ENCODE measurements at places on chromosomes 1 and 21. TPM values are rescaled to one million over a fixed set of nuclear protein-coding genes. Genes with fewer than 3 reads are reported as not detected.

The C1orf74 gene
- 0.35 TPM for polyA plus RNA-seq

The RGS18 gene
- polyA plus RNA-seq = 1.6 TPM

The MIGA1 gene
- 6.9 TPM for polyA plus RNA-seq

The MAN1C1 gene
- 5.6 TPM for polyA plus RNA-seq

The LELP1 gene
- not detected for polyA plus RNA-seq

The PCNX2 gene
- 11.7 TPM for polyA plus RNA-seq

The C4BPB gene
- polyA plus RNA-seq = not detected

The SLC2A5 gene
- not detected for polyA plus RNA-seq

The S100A14 gene
- not detected for polyA plus RNA-seq

The RHD gene
- 0.46 TPM for polyA plus RNA-seq

The OR2T35 gene
- polyA plus RNA-seq = not detected

The CLCA1 gene
- not detected for polyA plus RNA-seq

The SUSD4 gene
- 4.2 TPM for polyA plus RNA-seq

The NMNAT2 gene
- not detected for polyA plus RNA-seq

The BMP8A gene
- polyA plus RNA-seq = not detected

The LYPD8 gene
- polyA plus RNA-seq = not detected

The RGS13 gene
- polyA plus RNA-seq = not detected

The OR2L5 gene
- not detected for polyA plus RNA-seq

The NUDT4B gene
- polyA plus RNA-seq = 2.9 TPM

The IL23R gene
- polyA plus RNA-seq = 9.2 TPM

The TMOD4 gene
- 1.0 TPM for polyA plus RNA-seq

All from CD8-positive, alpha-beta memory T cell (primary cell).